ENCODE measurements at places on chromosomes 4 and X.
A peak's percentile ranks its signal among the peaks of the same experiment; 100 is the strongest.

GRCh38 chrX:17024886-17025285 lies 78.4 kb downstream of the REPS2 start:
- peak; percentile 33 for DNase-seq

DNA sequence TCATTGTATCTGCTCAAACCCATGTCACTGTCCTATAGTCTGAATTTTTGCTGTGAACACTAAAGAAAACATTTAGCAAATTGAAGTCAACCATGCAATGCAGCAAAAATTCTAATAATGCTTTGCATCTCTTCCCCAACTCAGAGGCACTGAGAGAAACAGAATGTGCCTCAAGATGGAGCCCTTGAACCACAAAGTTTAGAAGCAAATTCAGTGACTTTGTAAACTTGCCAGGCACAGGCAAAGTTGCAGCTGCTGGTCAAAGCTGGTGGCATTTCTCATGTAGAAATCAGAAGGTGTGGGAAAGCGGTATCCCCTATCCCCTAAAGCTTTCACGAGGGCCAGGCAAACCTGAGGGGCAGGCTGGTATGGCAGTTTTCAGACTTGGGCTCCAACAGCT lies 121.7 kb upstream of the DIPK2B start:
- peak; percentile 36 for DNase-seq

DNA sequence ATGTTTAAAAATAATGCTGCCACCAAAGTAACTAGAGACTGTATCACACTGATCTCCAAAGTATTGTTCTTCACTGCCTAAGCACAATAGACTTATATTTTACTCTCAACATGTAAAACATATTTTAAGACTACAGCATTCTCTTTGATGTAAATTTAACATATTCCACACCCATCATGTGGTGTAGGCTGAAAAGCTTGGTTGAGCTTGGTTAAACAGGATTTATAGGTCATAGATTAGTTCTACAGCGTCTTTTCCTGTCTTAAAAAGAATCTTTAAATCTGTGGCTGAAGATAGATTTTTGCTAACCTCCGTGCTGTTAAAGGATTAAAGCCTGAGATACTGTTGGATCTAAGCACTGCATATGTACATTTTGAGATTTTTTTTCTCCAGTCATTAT lies 379.9 kb downstream of the SH2D1A start:
- DNase-seq, result no peak

- no peak for DNase-seq
Observed at GRCh38 chrX:323721-324628, 5.4 kb upstream of the GTPBP6 start.

DNA sequence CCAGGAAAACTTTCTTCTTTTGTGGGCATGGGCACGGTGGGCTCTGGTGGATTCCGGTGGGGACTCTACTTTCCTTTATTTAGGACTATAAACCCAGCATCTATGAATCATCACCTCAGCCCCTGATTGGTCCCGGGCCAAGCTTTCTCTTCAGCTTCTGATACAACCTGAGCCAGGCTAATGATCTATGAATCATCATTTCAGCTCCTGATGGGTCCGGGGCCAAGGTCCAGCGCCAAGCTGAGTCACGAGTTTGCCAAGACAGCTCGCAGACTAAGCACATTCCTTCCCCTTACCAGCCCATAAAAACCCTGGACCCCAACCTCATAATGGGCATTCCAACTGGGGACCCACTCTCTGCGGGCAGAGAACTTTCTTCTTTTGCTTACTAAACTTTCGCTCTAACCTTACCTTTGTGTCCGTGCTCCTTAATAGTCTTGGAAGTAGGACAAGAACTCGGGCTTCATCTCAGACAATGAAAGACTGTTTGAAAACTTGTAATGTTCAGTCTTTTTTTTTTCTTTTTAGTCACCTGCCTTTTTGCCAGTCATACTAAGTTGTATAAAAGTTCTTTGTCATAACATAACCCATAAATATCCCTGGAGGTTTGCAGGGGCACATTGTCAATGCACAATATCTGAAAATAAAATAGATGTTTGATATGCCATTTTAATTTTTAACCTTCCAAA lies 904.9 kb upstream of the EPHA5 start:
- no peak for DNase-seq

GRCh38 chrX:13474164-13474516 lies 95.3 kb upstream of the EGFL6 start:
- no peak for DNase-seq

DNA sequence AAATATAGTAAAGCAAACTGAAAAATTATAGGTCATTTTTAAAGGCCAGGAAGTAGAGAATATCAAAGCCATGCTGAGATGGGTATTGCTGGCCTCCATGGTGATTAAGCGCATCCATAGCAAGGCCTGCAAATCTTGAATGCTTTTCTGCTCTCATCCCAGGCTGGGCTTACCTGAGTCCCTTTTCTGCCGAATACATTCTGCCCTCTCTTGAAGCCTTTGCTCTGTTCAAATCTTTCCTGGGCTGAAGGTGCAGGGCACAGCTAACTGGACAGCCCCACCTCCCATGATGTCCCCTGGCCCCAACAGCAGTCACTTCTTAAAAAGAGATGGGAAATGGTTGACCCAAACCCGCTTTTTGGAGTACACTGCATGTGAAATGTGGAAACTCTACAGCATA lies 10.1 kb upstream of the EIF1AX start:
- no peak for DNase-seq

- DNase-seq, result no peak
Observed at GRCh38 chrX:29082558-29082957, 495.3 kb downstream of the IL1RAPL1 start.

DNA sequence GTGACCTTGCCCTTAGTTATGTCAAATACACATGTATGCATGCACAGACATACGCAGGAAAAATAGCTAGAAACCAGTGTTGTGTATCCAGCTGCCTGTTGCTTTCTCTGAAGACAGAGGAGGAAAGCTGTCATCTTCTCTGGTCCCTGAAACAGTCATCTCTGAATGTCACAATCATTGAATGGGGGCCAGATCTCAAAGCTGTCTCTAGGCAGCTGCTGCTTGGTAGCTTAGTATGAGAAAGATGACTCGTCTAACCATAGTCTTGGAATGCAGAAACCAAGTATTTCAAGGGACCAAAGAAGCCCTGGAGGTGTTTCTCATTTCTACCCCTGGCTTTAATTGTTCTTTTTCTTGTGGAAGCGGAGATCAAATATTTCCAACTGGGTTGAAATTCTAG lies 4.0 kb downstream of the GRIA3 start:
- DNase-seq, result no peak

GRCh38 chr4:138972956-138973801 lies 42.4 kb upstream of the NOCT start:
- DNase-seq, result no peak

DNA sequence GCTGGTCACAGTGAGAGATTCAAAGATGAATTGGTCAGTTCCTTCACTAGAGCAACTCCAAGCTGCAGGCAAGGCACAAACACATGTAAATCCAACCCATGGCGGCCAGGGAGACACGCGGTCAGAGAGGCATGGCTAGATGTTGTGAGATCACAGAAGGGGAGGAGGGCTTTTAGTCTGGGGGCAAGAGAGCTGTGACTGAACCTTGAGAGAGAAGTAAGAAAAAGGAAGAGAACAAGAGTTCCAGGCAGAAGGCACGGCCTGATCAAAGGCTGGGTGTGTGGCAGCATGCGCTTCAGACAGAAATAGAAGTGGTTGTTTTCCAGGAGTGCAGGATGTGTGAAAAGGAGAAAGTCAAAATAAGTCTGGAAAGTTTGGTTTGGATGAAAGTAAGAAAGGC lies 15.9 kb downstream of the CCDC149 start:
- no peak for DNase-seq

GRCh38 chrX:19889582-19890342 lies 2.4 kb upstream of the SH3KBP1 start:
- DNase-seq, result no peak

Data from Kasumi-1 (cell line).